ENCODE measurements at places on chromosomes 7 and 10.

- DNase-seq = no peak
Observed at GRCh38 chr10:49186613-49187012, 1.6 kb downstream of the TMEM273 start.

GRCh38 chr7:11297764-11298163, 324.1 kb downstream of the PHF14 start:
- no peak for DNase-seq

- no peak for DNase-seq
Observed at GRCh38 chr7:33853361-33854062, 51.8 kb upstream of the BMPER start.

- no peak for DNase-seq
Observed at GRCh38 chr10:110222641-110223297, 15.4 kb downstream of the MXI1 start.

DNA sequence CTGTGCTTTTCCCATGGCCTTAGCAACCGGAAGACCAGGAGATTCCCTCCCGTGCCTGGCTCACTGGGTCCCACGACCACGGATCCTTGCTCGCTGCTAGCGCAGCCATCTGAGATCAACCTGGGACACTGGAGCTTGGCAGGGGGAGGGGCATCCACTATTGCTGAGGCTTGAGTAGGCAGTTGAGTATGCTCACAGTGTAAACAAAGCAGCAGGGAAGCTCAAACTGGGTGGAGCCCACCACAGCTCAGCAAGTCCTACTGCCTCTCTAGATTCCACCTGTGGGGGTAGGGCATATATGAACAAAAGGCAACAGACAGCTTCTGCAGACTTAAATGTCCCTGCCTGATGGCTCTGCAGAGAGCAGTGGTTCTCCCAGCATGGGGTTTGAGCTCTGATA, 697.0 kb downstream of the SORCS1 start:
- DNase-seq = no peak

GRCh38 chr10:121484816-121485215, 113.4 kb downstream of the FGFR2 start:
- DNase-seq = no peak
